Fibroblast of skin of abdomen (primary cell): ENCODE measurements at places on chromosomes 7 and 10.

GRCh38 chr7:82241356-82241755 lies 202.2 kb downstream of the CACNA2D1 start:
- no peak for DNase-seq

- DNase-seq = no peak
Measured at GRCh38 chr10:127944256-127944655, 37.4 kb downstream of the PTPRE start.

GRCh38 chr10:31253237-31253636 lies 65.8 kb upstream of the ZEB1 start:
- DNase-seq = no peak

- DNase-seq = no peak
Measured at GRCh38 chr10:37991655-37992054, 15.2 kb upstream of the ZNF25 start.

- peak; percentile 75 for DNase-seq
Measured at GRCh38 chr7:148540041-148540738, 50.4 kb upstream of the C7orf33 start.

GRCh38 chr7:67487316-67487715 lies 490.7 kb downstream of the TYW1 start:
- DNase-seq = no peak

DNA sequence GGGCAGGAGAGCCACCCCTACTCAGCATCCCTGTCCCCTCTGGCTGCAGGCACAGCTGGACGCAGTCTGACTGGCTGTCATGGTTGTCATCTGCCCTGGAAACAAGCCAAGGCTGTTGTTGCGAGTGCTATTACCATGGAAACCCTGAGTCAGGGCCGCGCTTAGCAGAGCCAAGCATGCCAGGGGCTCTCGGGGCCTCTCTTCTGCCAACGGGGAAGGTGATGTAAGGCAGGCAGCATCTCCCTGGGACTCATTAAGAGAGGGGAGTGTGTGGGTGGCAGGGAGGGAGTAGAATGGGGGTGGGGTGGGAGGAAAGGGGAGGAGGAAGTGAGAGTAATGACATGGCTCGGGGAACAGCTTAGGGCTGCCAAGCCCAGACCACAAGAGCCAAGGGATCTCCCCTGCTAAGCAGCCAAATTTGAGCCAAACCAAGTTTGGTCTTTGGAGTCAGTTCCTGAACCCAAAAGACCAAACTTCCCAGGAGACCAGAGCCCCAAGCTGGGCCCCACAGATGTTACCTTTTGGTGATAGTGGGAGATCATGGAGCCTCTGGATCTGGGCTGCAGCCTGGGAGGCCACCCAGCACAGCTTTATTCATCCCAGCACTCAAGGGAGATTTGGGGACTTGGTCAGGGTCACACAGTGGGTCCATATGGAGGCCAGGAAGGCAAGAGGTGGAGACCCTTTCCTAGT lies 67.6 kb downstream of the TMEM130 start:
- DNase-seq = peak; percentile 85

DNA sequence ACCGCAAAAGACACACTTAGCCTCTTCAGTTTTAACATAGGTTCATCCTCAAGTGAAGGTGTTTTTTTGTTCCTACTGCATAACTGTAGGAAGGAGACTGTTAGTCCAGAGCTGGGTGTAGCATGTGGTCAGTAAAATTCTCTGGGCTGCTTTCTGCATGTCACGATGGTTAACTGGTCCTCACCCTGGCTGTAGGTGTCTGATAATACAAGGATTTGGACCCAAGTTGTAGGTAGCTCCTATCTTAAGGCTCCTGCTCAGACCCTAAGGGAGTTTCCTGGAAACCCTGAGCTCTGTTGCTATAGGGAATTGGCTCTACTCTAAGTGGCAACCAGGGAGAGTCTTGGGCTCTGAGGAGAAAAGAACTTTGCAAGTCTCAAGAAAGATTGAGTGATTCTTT lies 112.9 kb downstream of the SAMD9 start:
- DNase-seq = no peak

- DNase-seq = peak; percentile 67
Measured at GRCh38 chr7:41107330-41107937, 595.5 kb downstream of the INHBA start.

DNA sequence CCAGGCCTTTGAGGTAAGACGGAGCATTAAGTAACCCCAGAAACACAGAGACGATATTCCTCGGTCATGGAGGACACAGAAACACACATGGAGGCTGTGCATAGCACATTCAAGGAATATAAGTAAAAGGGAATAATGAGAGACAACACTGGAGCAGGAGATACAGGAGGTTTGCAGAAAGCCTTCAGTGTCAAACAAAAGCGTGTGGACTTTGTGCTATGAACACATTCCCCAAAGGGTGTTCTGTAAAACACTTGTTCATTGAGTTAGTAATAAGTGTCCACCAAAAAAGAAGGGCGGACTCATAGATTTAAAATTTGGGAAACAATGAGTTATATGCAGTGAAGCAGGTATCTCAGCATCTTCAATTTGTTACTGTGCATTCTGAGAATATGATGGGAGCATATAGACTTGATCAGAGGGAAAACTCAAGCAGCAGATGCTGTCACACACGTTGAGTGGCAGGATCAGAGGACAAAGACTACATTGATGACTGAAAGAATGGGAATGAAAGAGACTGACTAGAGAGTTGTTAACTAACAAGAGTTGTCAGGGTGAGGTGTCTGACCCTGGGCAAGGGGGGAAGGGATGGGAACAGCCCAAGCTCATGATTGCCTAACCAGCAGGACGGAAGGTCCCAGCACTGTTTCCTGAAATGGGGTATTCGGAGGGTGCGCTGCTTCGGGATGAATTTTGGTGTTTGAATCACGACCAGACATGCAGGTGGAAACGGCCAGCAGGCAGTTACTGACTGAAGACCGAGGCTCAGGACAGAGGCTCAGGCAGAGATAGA lies 85.2 kb upstream of the VIPR2 start:
- DNase-seq = no peak

DNA sequence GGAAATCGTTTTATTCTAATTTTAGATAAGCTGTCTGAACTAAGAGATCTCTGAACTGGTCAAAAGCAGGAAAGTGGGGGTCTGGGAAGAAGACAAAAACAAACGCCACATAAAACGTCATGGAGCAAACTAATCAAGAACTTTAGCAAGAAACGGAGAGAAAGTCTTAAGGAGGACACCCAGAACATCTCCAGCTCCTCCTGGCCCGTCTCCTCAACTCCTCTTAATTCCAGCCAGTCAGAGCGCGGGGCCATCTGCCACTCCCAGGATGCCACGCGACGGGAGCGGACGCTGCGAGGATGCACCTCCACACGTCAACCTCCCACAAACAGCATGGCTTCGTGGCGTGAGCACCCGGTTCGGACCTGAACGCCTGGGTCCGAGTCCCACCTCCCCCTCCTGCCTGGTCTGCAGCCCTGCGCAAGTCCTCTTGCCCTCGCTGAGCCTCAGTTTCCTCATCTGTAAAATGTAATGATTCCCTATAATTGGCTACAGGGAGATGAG lies 598 bp downstream of the MMS19 start:
- DNase-seq = peak; percentile 79

DNA sequence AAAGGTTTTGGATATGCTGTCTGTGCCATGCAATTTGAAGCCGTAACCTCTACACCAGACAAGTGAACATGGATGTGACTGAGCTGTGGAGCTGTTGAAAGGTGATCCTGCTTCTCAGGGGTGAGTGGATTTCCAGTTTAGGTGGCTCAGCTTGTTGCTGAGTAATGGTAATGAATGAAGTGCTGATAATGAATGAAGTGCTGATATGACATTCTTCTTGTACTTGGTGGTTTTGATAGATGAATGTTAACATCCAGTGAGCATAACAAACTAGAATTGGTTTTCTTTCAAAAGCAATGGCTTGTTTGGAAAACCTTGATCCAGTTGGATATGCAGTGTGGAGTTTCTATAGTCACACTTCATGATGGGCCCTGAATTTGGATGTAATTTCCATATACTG lies 89.7 kb upstream of the FZD8 start:
- DNase-seq = no peak

- no peak for DNase-seq
Measured at GRCh38 chr7:142962991-142963390, 828 bp upstream of the KEL start.

DNA sequence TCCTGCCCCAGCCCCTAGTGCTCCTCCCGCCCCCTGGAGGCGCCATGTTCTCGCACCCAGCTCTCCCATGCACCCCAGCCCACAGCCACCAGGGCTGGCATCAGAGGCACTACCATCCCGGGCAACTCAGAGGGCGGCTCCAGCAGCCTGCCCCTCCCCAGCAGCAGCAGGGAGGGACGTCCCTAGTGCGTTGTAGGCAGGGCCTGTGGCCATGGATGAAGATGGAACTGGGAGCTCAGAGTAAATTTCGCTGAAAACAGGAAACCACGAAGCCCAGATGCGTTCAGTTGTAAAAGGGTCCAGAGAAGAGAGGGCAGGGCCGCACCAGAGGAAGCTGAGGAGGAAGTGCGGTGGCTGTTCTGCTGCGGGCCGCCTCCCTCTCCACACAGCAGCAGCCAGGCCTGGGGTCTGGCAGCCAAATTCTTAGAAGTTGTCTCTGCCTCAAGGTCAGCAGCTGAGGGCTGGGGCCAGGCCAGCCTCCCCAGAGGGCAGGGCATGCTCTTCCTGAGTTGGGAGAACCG lies 24.6 kb downstream of the VSIR start:
- DNase-seq = no peak

- DNase-seq = no peak
Measured at GRCh38 chr7:137619181-137619580, 227.6 kb downstream of the DGKI start.

GRCh38 chr7:28629216-28629842 lies 217.0 kb downstream of the CREB5 start:
- DNase-seq = peak; percentile 28

- DNase-seq = no peak
Measured at GRCh38 chr7:52017802-52018679, 701.4 kb upstream of the COBL start.

GRCh38 chr7:115747174-115747573 lies 283.4 kb downstream of the TFEC start:
- DNase-seq = no peak

DNA sequence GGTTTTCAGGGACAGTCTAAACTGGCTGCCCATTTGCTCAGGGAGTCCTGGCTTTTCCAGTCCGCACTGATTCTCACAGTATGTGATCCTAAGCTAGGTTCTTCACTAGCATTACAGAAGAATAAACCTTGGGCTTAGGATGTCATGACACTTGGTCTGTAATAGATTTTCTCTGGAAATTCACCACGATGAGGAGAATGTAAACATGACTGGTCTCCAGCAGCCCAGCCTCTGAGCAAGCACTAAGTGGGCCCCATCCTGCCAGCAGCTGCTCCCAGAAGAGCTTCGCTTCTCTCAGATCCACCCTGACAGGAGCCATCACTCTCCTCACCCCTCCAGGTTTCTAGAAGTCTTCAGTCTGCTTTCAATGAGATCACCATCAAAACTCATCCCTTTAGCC lies 103.7 kb upstream of the ZPBP start:
- no peak for DNase-seq

GRCh38 chr7:107528461-107528860 lies 35.3 kb downstream of the COG5 start:
- peak; percentile 62 for DNase-seq

- DNase-seq = no peak
Measured at GRCh38 chr7:55489552-55489951, 82.8 kb downstream of the VOPP1 start.

GRCh38 chr10:131750171-131750895 lies 150.5 kb upstream of the PPP2R2D start:
- DNase-seq = no peak

DNA sequence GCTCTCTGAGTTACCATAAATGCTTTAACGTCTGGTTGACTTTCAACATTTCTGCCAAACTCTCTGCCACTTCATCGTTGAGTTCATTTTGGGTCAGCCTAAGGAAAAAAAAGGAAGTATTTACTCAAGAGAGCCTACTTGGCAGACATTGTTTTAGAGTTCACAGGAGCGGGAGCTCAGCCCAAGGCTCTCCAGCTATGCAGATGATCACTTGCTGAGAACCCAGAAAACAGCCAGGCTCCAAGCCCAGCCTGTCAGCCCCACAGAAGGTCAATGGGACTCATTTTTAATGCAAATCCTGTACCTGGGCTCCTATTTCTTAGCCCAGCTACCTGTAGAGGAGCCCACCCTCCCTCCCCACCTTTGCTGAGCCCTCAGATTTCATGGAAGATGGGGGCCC lies 45.5 kb downstream of the NOD1 start:
- peak; percentile 34 for DNase-seq

GRCh38 chr7:27424749-27425148 lies 182.1 kb downstream of the EVX1 start:
- DNase-seq = no peak

- DNase-seq = no peak
Measured at GRCh38 chr10:85224366-85224940, 896.1 kb downstream of the CCSER2 start.

DNA sequence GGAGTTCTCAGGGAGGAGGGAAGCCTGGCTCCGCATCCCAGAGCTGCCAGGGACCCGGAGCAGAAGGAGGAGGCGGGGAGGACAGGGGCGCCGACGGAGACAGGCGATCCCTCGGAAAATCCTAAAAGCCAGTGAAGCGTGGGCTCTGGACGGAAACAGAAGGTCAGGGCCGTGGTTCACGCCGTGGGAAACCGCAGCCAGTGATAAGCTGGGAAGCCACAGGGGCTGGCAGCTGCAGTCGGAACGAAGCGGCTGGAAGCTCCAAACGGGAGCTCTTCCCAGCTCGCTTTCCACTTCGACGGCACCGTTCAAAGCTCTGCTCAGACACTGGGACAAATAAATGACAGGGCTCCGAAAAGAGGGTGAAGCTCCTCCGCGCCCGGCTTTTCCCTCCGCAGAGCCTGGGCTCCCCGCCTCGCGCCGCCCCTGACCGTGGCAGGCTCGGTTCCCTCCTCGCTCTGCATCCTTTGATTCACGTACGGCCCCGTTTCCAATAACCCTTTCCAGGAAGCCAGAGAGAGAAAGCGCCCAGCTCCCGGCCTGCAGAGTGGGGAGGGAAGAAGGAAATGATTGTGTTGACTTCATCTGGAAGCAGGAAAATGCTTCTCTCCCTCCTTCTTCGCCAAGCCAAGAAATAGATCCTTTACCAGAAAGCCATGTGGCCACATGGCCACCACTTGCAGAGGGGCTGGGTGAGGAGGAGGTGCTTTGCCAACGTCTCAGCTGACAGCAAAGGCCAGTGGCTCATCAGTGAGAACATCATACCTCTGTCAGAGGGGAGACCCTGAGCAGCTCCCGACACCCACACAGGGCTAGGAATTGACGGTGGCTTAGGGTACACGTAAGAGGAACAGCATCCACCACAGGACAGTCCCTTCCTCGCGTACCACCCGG lies 57.4 kb downstream of the ADRB1 start:
- DNase-seq = peak; percentile 16

GRCh38 chr7:27346531-27347275 lies 104.1 kb downstream of the EVX1 start:
- peak; percentile 72 for DNase-seq

- DNase-seq = no peak
Measured at GRCh38 chr7:46679671-46680070, 758.6 kb upstream of the IGFBP3 start.
